Hematopoietic multipotent progenitor cell treated with erythropoietin and hydrocortisone succinate and interleukin-3 and kit ligand, for 8 days (in vitro differentiated cells): ENCODE measurements at places on chromosomes 3 and 15.

DNA sequence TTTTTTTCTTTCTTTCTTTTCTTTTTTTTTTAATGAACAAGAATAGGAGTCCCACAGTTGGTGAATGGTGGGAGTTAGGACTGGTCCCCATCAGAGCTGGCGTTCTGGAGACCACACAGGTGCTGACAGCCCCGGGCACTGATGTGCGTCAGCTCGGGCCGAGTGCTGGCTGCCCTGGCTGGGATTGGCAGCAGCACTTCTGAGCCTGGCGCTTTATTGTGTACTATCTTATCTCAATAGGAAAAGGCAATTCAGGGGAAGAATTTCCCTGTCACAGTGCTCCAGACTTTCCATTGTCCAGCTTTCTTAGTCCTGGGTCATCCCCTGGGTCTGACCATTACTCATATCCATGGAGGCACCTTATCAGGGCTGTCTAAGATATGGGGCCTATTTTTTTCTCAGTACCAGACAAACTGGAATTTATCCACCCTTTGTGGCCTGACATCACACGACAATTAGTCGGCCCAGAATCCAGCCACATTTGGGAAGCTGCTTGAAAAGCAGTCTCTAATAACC is 54.1 kb downstream of the TMEM44 start:
- DNase-seq, result no peak

- no peak for DNase-seq
Observed at GRCh38 chr15:35306361-35306981, 221.4 kb upstream of the NANOGP8 start.

DNA sequence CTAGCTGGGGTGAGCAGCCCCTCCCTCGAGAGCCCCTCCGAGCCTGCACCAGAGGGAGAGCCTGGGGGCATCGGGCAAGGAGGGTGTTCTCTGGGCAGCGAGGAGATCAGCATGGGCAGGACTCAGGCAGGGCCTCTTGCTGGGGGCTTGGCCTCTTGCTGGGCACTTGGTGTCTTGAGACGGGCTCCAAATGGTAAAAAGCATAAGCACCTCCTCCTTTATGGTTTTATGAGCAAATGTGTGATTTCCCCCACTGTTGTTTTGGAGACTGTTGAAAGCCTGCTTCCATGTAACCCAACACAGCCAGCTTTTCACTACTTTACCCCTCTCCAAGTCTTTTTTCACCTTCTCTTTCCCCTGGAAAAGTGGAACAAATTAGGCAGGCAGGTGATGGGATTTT is 239.3 kb downstream of the TLE3 start:
- no peak for DNase-seq

DNA sequence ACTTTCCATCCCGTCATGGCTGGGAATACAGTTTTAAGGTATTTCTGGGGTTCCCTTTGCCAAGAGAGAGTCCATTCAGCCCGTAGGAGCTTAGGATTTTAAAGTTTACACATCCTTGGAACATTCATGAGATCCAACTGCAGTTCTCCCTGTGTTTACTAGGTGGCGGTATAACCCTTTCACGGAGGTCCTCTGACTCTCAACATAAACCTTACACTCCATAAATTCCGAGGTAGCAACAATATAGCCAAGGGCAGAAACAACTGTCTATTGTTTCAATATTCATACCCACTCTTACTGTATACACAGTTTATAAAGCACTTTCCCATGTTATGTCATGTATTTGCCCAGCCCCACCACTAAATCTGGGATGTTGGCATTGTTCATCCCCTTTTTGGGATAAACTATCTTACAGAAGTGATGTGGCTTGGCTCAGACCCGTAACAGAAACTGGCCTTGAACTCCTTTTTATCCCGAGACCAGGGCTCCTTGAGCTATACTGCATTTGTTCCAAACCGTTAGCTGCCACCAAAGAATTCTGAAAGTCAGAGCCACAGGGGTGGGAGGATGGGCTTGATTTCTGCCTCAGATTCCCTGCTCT is 69.2 kb upstream of the COL6A5 start:
- DNase-seq, result peak; percentile 68

DNA sequence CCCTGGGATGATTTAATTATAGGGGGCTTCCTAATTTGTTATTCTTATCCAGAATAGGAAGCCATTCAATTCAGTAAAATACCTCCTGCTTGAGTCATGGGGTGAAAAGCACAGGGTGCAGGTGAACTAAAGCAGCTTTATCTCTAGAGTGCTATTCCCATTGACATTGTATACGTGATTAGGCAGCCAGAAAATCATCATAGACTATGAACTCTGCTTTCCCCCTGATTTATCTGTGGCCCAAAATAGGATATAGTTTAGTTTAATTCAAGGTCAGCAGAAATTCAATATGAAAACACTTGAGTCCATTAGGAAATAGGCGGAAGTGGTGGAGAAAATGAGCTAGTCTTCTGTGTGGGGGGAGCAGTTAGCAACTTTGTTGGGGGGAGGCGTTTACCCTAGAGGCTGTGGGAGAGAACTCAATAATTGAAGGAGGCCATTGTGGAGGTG is 18.2 kb upstream of the PRKCI start:
- DNase-seq, result no peak

DNA sequence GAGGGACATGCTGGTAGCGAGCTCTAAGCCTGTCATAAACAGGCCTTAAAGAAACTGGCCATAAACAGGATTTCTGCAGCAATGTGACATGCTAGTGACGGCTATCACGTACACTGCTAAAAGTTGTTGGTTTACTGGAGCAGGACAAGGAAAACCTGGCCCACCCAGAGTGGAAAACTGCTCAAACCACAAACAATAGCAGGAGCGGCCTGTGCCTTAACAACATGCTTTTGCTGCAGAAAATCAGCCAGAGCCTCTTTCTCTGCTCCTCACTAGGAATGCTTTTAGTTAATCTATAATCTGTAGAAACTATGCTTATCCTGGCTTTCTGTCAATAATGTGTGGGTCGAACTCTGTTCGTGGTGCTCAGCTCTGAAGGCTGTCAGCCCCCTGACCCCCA is 202.9 kb upstream of the UBE3A start:
- no peak for DNase-seq

GRCh38 chr3:14485981-14486380 is 54.2 kb downstream of the GRIP2 start:
- no peak for DNase-seq

GRCh38 chr3:28905798-28906197 is 375.1 kb upstream of the RBMS3 start:
- DNase-seq, result peak; percentile 73

- DNase-seq, result peak; percentile 29
Observed at GRCh38 chr15:88605189-88606069, 15.7 kb upstream of the AEN start.

- DNase-seq, result no peak
Observed at GRCh38 chr15:98000249-98001203, 40.0 kb downstream of the ARRDC4 start.

- DNase-seq, result no peak
Observed at GRCh38 chr3:172635588-172635987, 75.3 kb downstream of the NCEH1 start.

DNA sequence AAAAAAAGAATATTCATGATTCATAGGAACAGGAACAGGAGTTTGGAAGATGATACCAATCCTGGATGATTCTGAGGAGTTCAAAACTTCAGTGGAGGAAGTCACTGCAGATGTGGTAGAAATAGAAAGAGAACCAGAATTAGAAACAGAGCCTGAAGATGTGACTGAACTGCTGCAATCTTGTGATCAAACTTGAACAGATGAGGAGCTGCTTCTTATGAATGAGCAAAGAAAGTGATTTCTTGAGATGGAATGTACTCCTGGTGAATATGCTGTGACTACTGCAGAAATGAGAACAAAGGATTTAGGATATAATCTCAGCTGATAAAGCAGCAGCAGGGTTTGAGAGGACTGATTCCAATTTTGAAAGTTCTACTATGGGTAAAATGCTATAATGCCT is 72.7 kb downstream of the GSK3B start:
- no peak for DNase-seq

DNA sequence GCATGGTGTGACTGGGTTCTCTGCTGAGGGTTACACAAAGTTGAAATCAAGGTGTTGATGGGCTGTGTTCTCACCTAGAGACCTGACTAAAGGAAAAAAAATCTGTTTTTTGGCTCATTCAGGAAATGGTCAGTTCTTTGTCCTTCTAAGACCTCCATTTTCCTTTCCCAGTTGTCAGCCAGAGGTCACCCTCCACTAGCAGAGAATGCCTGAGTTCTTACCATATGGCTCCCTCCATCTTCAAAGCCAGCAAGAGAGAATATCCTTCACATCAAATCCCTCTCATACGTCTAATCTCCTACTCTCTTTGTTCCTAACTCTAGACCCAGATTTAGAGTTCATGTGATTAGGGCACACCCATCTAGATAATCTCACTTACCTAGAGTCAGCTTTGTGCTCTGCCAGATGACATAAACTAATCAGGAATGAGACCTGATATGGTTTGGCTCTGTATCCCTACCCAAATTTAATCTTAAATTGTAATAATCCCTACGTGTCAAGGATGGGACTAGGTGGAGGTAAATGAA is 19.4 kb downstream of the ANKRD28 start:
- no peak for DNase-seq

GRCh38 chr3:153944084-153944483 is 177.1 kb upstream of the ARHGEF26 start:
- no peak for DNase-seq

GRCh38 chr3:13132731-13133410 is 59.6 kb upstream of the IQSEC1 start:
- DNase-seq, result peak; percentile 34

DNA sequence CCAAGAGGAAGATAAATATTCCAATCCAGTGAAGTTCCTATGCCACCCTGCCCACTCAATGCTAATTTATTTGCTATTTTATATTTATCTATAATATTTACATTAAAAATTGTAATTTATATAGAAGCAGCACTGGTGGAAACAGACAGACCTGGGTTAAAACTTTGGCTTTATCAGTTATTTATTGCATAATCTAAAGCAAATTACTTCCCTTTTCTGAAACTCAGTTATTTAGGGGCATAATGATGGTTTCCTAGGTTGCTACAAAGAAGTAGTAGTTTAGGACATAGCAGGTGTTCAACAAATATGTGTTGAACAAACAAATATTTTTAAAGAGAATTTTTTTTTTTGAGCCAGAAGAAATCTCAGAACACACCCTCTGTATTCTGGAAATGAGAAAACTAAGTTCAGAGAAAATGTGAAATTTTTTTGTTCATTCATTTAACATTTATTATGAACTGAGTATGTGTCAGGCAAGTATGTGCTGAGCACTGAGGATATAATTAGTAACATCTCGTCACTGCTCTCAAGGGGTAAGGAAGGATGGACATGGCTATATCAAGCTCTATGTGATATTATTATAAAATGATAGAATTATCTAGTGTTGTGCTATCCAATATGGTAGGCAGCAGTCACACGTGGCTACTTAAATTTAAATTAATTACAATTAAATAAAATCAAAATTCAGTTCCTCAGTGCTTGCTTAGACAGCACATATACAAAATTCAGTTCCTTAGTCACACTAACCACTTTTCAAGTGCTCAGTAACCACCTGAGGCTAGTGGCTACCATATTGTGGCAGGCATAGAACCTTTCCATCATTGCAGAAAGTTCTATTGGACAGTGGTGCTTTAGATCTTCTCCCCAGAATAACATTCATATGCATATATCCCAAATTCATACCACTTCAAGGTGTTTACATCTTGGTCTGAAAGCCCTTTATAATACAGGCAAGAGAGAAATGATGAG is 7.0 kb upstream of the UBE2Q2 start:
- DNase-seq, result no peak

DNA sequence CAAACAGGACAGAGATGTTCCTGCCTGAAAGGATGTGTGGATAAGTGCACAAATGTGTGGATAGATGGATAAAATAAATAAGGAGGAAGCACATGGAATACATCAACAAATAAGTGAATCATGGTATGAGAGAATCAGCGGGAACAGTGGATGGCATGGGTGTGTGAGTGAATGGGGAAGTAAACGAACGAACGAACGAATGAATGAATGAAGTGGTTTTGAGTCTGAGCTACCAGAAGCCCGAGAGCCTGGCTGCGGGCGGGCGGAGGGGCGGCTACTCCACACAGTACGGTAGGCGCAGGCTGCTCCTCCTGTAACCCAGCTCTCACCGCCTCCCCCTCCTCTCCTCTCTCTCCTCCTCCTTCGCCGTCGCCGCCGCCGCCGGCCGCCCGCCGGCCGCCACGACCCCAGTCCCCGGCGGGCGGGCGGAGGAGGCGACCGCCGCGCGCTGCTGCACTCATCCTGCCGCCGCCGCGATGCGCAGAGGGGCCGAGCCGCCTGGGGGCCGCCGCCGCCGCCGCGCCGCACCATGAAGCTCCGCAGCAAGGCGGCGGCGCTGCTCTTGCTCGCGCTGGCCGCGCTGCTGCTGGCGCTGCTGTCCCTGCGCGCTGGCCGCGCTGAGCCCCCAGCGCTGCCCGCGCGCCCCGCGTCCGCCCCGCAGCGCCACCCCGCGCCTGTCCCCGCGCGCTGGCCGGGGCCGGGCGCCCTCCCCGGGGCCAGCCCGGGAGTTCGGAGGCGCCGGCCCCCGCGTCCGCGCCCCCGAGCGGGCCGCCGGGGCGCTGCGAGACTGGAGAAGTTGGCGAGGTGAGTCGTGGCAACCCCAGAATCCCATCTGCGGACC is at the start of gene GXYLT2:
Gene GXYLT2, plus strand, starts transcription at position 342 of the 841 bp plus-strand sequence. Its CDS starts 188 bp downstream, at position 530.
- no peak for DNase-seq
